Suprapubic skin (tissue), 4 donors: ENCODE measurements at places on chromosomes 3 and 15. TPM values are rescaled to one million over a fixed set of nuclear protein-coding genes. Genes with fewer than 3 reads are reported as not detected.

GRCh38 chr3:31481697-31482096 is 51.0 kb upstream of the STT3B start:
- no peak overlapping the region for H3K4me3 ChIP-seq
- H3K36me3 ChIP-seq = no peaks in the 10 kb centered on the region

GRCh38 chr3:175193815-175194518 is 334.8 kb downstream of the NAALADL2 start:
- H3K4me3 ChIP-seq = no peak overlapping the region
- H3K27me3 ChIP-seq = no peaks in the 10 kb centered on the region
- no peaks in the 10 kb centered on the region for H3K36me3 ChIP-seq
- no peaks in the 10 kb centered on the region for H3K4me1 ChIP-seq
- H3K27ac ChIP-seq = no peak overlapping the region
- DNase-seq = no peak

- H3K4me3 ChIP-seq = no peak overlapping the region
- no peaks in the 10 kb centered on the region for H3K4me1 ChIP-seq
- no peaks in the 10 kb centered on the region for H3K27me3 ChIP-seq
- no peak overlapping the region for H3K27ac ChIP-seq
- peaks cover 11% of the 10 kb centered on the region for H3K36me3 ChIP-seq
Measured at GRCh38 chr3:184842433-184842832, 30.5 kb downstream of the VPS8 start.

DNA sequence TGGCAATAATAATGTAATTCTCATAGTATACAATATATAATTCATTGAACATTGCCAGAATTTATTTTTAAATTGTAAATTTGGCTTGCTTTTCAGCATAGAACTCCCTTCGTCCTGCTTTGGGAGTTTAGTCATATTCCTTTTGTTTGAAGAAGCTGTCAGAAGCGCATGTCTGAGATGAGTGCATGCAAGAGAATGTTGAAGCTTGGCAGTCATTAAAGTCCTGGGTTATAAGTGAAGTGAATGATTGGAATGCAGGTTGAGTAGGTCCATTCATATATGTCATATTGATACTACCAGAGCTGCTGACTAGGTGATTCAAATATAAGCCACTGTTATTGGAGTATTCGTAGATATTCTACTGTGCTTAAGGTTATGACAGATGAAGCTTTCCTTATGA is 243.6 kb upstream of the MDFIC2 start:
- H3K27ac ChIP-seq = no peak overlapping the region
- H3K27me3 ChIP-seq = no peaks in the 10 kb centered on the region
- H3K4me3 ChIP-seq = no peak overlapping the region
- H3K36me3 ChIP-seq = no peaks in the 10 kb centered on the region
- DNase-seq = no peak

GRCh38 chr3:135736740-135737139 is 228.8 kb upstream of the PPP2R3A start:
- H3K27me3 ChIP-seq = no peaks in the 10 kb centered on the region
- no peaks in the 10 kb centered on the region for H3K36me3 ChIP-seq
- no peak overlapping the region for H3K27ac ChIP-seq
- DNase-seq = no peak
- H3K4me3 ChIP-seq = no peak overlapping the region

- peak overlapping the region; percentile 72 for H3K4me3 ChIP-seq
- H3K27ac ChIP-seq = peak overlapping the region; percentile 40
- peaks cover 42% of the 10 kb centered on the region for H3K4me1 ChIP-seq
- DNase-seq = no peak
- H3K27me3 ChIP-seq = no peaks in the 10 kb centered on the region
- peaks cover 34% of the 10 kb centered on the region for H3K36me3 ChIP-seq
Measured at GRCh38 chr15:90957031-90957790, 2.5 kb downstream of the RCCD1 start.

DNA sequence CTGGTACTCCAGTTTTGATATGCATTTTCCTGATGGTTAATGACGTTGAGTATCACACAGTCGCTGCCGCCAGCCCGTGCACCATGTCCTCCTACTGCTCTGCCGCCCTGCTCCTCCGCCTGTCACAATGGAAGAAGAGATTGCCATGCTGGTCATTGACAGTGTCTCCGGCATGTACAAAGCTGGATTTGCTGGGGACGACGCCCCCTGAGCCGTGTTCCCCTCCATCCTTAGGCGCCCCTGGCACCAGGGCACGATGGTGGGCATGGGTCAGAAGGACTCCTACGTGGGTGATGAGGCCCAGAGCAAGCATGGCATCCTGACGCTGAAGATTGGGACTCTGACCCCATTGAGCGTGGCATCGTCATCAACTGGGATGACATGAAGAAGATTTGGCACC is 65.9 kb downstream of the SYN2 start:
- H3K36me3 ChIP-seq = no peaks in the 10 kb centered on the region
- H3K4me1 ChIP-seq = no peaks in the 10 kb centered on the region
- H3K4me3 ChIP-seq = no peak overlapping the region
- DNase-seq = no peak
- H3K27ac ChIP-seq = no peak overlapping the region

- no peaks in the 10 kb centered on the region for H3K36me3 ChIP-seq
- no peaks in the 10 kb centered on the region for H3K27me3 ChIP-seq
- peaks cover 6% of the 10 kb centered on the region for H3K4me1 ChIP-seq
Measured at GRCh38 chr15:89695198-89695597, 4.6 kb downstream of the WDR93 start.

- H3K36me3 ChIP-seq = no peaks in the 10 kb centered on the region
- H3K4me1 ChIP-seq = no peaks in the 10 kb centered on the region
- DNase-seq = no peak
Measured at GRCh38 chr3:143884861-143885260, 36.6 kb upstream of the SLC9A9 start.

DNA sequence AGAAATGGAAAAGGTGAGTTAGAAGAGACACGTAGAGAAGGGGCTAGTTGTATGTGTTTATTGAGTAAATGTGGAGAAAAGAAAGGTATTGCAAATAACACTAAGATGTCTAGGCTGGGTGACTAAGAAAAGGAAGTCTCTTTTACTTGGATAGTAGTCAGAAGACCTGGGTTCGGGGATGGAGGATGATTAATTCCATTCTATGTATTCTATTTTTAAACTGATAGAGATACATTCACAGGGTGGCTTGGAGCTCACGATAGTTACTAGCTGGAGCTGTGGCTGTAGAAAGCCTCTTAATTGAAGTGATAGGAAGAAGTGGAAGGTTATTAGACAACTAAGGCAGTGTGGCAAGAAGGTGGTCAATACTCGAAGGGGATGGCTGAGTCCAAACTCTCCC is 65.9 kb upstream of the TNIK start:
- no peaks in the 10 kb centered on the region for H3K4me1 ChIP-seq
- DNase-seq = no peak
- H3K27me3 ChIP-seq = no peaks in the 10 kb centered on the region
- H3K36me3 ChIP-seq = no peaks in the 10 kb centered on the region
- H3K4me3 ChIP-seq = no peak overlapping the region

- peaks cover 49% of the 10 kb centered on the region for H3K36me3 ChIP-seq
- H3K4me1 ChIP-seq = peaks cover 9% of the 10 kb centered on the region
- DNase-seq = no peak
- no peak overlapping the region for H3K27ac ChIP-seq
- H3K27me3 ChIP-seq = no peaks in the 10 kb centered on the region
Measured at GRCh38 chr15:84668221-84668982, 10.4 kb upstream of the NMB start.

GRCh38 chr3:85185495-85185894 is 226.7 kb downstream of the CADM2 start:
- no peaks in the 10 kb centered on the region for H3K36me3 ChIP-seq
- DNase-seq = no peak
- no peaks in the 10 kb centered on the region for H3K27me3 ChIP-seq
- no peak overlapping the region for H3K27ac ChIP-seq
- H3K4me3 ChIP-seq = no peak overlapping the region
- H3K4me1 ChIP-seq = no peaks in the 10 kb centered on the region

DNA sequence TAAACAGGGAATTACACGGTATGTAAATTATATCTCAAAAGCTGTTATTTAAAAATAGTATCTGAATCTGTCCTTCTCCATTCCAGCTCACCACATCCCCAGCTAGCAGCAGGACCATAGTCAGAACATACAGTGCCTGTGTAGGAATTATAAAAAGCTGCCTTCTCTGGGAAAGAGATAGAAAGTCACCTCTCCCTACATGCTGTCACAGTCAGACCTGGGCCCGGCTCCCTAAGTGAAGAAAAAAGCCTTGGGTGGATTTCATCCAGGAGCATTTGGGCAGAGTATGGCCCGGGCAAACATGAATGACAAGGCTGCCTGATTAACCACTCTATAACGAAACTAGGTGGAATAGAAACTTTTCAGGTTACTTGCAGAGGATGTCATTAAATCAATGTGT is 144.1 kb downstream of the CNTN3 start:
- H3K27me3 ChIP-seq = no peaks in the 10 kb centered on the region
- no peak overlapping the region for H3K4me3 ChIP-seq
- H3K27ac ChIP-seq = no peak overlapping the region
- no peak for DNase-seq
- H3K36me3 ChIP-seq = no peaks in the 10 kb centered on the region

- no peak overlapping the region for H3K27ac ChIP-seq
- DNase-seq = peak; percentile 71
- H3K4me3 ChIP-seq = no peak overlapping the region
Measured at GRCh38 chr15:101307897-101308603, 13.0 kb upstream of the SNRPA1 start.

DNA sequence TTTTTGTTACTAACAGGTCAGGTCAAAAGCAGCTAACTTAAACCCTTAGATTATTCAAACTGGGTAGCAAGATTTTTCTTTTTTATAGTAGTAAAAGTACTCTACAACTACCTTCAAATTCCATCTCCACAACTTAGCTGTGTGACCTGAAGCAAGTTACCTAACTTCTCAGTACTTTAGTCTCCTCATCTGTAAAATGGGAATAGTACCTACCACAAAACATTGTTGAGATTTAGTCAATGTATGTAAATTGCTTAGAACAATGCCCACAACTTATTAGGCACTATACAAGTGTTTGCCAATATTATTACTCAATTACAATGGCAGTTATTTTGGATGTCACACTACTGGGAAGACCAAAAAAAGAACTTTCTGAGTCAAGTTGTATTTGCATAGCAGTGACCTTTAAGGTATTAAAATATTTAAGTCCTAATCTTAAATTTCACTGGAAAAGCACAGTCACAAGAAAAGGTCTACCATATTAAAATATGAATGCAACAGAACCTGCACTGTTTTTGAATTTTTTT is 2.9 kb downstream of the TASOR start:
- H3K4me1 ChIP-seq = peaks cover 35% of the 10 kb centered on the region
- no peak overlapping the region for H3K27ac ChIP-seq
- H3K27me3 ChIP-seq = no peaks in the 10 kb centered on the region

DNA sequence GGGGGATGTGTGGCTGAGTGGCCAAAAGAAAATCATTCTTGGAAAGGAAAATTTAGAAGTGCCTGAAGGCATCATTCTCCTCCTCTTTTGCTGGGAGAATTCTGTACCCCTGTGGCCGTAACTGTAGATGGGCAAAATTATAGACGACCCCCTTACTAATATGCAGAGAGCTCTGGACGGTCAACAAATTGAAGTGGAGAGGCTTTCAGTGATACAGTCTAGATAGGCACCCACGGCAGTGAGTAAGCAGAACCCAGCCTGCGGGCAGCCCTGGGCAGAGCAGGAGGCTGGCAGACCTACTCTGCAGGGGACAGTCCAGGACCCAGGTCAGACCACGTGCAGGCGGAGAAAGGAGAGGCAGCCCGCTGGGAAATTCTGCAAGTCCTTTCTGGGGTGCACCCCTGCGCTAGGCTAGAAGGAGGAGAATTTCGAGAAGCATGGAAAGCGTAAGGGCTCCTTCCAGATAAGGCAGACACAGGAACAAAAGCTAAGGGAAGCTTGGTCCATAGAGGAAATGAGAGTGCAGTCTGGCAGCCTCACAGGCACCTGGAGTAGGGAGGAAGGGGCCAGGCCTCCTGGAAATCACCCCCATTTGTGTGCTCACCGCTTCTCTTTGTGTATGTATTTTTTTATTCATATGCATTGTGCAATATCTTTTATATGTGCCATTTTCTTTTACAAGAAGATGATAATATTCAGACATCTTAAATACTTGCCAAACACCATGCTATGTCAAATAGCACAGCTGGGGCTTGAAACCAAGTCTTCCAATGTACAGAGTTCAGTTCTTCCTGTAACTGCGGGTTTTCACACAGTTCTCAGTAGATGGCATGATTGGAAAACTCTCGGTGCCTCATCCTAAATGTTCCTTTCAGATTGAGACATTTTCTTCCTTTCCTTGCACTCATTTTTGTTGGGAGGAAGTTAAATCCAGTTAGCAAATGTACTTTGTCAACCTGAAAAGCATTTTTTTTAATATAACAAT is 40.2 kb downstream of the LRRK1 start:
- H3K4me3 ChIP-seq = no peak overlapping the region
- no peaks in the 10 kb centered on the region for H3K27me3 ChIP-seq

DNA sequence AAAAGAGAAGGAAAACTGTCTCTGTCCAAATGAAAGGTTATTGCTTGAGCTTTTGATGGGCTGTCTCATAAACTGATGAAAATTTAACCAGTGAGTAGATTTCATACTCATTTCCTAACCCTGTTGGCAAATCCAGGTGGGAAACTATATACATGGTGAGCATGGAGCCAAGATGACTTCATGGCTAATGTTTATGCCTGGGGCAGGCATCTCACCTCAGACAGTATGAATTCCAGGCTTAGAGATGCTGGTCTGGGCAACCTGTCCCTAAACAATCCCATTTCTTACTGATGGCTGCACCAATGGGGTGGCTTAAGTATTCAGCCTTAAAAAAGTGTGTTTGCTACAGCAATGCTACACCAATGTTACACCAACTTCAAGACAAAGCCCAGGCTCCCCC is 58.1 kb downstream of the SLTM start:
- DNase-seq = no peak
- H3K27ac ChIP-seq = no peak overlapping the region
- H3K27me3 ChIP-seq = no peaks in the 10 kb centered on the region
- no peak overlapping the region for H3K4me3 ChIP-seq
- H3K36me3 ChIP-seq = peaks cover 32% of the 10 kb centered on the region
- no peaks in the 10 kb centered on the region for H3K4me1 ChIP-seq

- peaks cover 11% of the 10 kb centered on the region for H3K4me1 ChIP-seq
- no peak overlapping the region for H3K4me3 ChIP-seq
- H3K27ac ChIP-seq = no peak overlapping the region
- DNase-seq = no peak
- no peaks in the 10 kb centered on the region for H3K27me3 ChIP-seq
- no peaks in the 10 kb centered on the region for H3K36me3 ChIP-seq
Measured at GRCh38 chr15:65822316-65822715, 30.2 kb upstream of the DENND4A start.

- no peak for DNase-seq
- no peaks in the 10 kb centered on the region for H3K4me1 ChIP-seq
- no peak overlapping the region for H3K27ac ChIP-seq
- H3K4me3 ChIP-seq = no peak overlapping the region
Measured at GRCh38 chr3:165744025-165744424, 93.2 kb downstream of the BCHE start.

- no peak overlapping the region for H3K4me3 ChIP-seq
- H3K36me3 ChIP-seq = peaks cover 13% of the 10 kb centered on the region
- DNase-seq = no peak
- no peaks in the 10 kb centered on the region for H3K27me3 ChIP-seq
- no peak overlapping the region for H3K27ac ChIP-seq
- H3K4me1 ChIP-seq = peaks cover 18% of the 10 kb centered on the region
Measured at GRCh38 chr3:58529516-58530353, 7.3 kb downstream of the ACOX2 start.

The SLC22A14 gene
- total RNA-seq = 0.64 TPM

The FBXO22 gene
- total RNA-seq = 22.7 TPM

The ZDHHC23 gene
- 14.6 TPM for total RNA-seq

The CIP2A gene
- total RNA-seq = 1.3 TPM

The UBE2E2 gene
- total RNA-seq = 65.4 TPM

The CCR9 gene
- not detected for total RNA-seq

The PLD1 gene
- total RNA-seq = 66.0 TPM

The GOLGA6A gene
- 0.64 TPM for total RNA-seq
